Effector CD8-positive, alpha-beta T cell (primary cell): ENCODE measurements at places on chromosomes 12 and 14.

GRCh38 chr12:78863482-78864402, 832 bp upstream of the SYT1 start:
- DNase-seq: no peak

DNA sequence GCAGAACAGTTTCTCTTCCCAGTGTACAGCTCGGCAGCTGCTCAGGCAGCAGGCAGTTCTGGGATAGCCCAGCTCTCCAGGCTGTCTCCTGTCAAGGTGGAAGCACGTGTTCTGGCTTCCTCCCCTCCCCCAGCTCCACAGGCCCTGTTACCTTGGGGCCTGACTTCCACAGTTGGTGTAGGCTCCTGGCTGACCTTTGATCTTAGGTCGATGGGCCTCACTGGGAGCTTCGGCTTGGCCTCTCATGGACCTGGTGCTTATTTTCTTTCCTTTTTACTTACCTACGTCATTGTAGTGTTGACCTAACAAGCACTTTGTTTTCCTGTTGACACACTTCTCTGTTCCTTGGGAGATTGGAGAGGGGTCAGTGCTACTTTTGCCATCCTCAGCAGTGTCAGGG, 17.0 kb downstream of the DLST start:
- DNase-seq: no peak

DNA sequence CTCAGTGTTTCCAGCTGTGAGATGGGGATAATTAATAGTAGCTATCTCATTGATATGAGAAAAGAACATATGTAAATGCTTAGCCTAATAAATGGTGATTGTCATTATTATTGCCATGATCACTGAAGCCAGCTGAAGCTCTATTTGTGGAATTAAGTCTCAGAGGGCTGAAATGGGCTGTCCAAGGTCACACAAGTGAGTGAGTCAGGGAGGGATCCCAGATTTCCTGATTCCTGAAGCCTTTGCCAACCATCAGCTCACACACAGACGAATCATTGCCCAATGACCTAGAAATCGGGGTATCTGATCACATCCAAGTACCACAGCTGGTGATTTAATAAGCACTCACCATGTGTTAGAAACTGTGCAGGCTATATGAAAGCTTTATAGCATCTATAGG, 21.6 kb upstream of the TMEM229B start:
- no peak for DNase-seq

DNA sequence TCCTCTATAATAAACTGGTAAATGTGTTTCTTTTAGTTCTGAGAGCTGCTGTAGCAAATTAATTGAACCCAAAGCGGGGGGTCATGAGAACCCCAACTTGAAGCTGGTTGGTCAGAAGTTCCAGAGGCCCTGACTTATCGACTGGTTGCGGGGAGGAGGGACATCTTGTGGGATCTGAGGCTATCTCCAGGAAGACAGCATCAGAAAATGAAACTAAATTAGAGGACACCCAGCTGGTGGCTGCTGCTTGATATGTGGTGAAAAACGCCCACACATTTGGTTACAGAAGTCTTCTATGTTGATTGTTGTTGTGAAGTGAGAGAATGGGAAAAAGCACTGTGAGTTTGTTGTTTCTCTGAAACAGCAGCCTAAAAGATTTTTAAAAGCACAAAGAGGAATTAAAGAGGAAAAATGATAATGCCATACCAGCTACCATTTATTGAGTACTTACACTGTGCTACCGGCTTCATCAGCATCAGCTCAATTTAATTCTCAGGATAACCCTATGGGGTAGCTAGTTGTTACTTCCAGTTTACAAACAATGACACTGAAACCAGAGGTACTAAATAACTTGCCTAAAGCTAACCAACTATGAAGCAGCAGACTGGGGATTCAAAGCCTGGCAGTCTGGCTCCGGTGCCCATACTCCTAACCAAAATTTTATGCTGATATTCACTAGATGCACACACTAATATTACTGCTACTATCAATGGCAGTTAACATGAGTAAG, 24.3 kb downstream of the DDX24 start:
- no peak for DNase-seq

DNA sequence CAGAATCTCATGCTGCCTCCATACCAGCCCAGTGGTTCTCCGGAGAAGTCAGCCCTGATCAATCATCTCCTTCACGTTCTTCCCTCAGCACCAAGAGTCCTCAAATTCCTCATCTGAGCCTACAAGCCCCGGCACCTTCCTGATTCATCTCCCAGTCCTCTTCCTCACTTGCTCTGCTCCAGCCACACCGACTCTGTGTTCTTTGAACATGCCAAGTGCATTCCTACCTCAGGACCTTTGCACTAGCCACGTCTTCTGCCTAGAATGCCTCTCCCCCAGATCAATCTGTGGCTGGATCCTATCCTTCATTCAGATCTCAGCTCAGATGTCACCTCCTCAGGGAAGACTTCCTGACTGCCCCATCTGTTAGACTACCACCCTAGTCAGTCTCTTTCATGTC, 4.7 kb downstream of the RILPL1 start:
- DNase-seq: no peak

- no peak for DNase-seq
Observed at GRCh38 chr12:48781750-48782456, 7.0 kb downstream of the ADCY6 start.

- DNase-seq: no peak
Observed at GRCh38 chr14:61461808-61462275, 140.5 kb downstream of the PRKCH start.

DNA sequence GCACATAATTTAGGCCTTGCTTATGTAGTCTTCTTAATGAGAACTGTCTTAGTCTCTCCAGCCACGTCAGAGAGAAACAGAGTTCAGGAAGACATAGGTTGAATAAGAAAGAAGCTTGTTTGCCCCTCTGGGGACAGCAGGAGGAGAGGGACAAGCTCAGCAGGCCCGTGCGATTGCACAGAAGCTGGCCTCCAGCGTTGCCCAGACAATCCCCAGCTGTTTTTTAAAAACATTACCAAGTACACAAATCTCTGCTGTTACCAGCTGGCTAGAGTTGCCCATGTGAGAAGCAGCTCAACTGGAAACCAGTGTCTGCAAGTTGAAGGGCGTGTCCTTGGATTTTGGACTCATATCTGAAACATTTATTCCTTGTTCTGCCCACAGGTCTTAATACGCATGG, 232.6 kb downstream of the EFCAB11 start:
- DNase-seq: no peak

DNA sequence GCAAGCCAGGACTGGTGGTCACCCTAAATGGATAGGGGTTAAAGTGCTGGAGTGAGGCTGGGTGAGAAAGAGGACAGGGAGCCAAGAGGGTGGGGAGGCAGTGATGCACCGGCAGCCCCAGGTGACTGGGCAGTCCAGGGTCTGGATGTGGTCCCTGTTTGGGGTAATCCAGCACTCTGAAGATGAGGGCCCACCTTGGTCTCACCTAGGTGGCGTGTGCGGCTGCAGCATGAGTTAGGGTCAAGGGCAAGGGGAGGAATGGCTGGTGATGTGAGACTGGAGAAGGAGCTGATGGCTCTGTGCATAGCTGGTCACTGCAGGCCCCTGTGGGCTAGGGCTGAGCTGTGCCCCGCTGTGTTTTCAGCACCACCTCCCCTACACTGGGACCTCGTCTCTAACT, 1.6 kb upstream of the C1RL start:
- DNase-seq: no peak

DNA sequence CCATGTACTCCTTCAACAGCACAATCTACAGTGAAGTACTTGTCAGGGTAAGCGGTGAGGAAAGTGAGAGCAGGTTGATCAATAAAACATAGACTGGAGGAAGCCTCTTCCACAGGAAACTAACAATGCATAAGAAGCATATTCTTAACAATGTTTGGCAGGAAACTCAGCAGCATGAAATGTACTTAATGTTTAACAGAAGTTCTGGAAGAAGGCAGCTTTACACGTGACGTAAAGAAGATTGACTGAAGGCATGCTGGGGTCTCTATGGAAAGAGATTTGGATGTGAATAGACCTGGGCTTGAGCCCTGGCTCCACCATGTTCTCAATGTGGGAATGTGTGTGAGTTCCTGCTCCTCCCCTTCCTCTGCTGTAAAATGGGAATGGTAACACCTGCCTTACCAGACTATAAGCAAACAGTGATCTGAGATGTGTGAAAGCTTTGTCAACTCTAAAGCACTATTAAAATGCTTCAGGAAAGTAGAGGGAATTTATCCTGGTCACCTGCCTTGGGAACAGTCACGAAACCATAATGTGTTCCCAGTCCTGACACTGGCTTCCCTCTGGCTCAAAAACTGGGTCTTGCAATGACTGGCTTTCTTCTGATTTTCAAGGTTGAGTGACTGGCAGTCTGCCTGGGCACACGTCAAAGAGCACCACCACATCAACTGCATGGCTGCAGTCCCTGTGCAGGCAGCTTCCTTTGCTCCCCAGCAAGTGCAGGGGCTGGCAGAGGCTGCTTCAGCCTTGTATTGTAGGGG, 384.6 kb downstream of the APAF1 start:
- DNase-seq: no peak

DNA sequence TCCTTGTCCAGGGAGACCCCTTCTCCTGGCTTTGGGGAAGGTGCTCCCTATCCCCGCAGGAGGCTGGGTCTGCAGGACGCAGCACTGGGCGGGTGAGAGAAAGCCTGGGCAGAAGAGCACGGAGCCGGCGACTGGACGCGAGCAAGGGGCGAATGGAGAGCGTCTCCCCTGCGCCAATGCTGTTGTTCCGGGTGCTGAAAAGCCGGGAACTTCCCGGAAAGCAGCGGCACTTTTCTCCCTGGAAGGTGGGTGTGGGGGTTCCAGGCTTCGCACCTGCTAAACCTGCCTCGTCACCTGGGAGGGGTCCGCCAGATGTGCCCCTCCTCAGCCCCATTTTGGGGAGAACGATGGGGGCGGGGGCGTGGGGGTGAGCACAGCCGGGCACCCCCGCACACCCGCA, 417.1 kb upstream of the TMTC1 start:
- no peak for DNase-seq

- no peak for DNase-seq
Observed at GRCh38 chr14:54549862-54550261, 17.1 kb upstream of the SAMD4A start.

DNA sequence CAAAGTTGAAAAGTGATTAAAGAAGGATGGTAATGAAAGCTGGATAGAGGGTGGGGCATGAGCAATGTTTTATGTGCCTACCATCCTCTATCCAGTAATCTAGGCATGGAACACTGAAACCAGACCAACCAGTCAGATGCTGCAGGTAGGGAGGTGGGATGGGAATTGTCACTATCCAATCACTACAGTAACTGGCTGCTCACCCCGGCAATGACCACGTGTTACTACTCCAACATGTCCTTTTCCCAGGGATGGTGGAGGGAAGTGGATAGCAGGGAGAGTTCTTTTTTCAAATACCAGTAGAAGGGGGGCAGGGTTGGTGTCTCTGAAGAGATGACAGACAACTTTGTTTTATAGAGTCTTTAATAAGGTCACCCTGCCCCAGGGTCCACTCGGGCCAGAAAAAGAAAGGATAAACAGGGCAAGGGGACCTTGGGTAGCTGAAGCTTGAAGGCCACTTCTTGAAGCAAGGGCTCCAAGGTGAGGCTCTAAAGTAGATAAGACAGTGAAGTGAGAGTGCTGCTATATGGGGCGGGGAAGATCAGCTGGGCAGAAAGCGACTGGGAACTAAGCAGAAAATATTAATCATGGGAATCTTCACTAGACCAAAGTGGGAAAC, 14.7 kb upstream of the CDH24 start:
- DNase-seq: no peak

GRCh38 chr12:123958876-123959275, 13.8 kb downstream of the CCDC92 start:
- DNase-seq: no peak

GRCh38 chr12:6205144-6205539, 4.9 kb downstream of the CD9 start:
- DNase-seq: no peak

GRCh38 chr14:98927986-98928385, 344.0 kb downstream of the BCL11B start:
- no peak for DNase-seq

DNA sequence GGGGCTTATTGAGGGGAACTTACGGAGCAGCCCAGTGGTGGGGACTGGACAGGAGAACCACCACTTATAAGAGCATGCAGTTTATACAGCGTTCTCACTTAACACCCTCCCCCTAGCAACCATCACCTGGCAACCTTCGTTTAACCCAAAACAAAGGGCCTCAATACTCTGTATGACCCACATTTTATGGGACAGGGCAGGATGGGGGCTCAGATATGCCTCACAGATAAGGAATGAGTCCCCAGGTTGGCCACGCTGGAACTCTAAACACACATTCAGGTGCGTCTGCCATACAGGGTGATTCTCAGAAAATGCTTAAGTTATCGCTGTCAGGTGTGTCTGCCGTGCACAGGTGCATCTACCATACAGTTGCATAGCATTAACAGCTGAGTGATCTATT, 99.2 kb downstream of the GCH1 start:
- DNase-seq: no peak

DNA sequence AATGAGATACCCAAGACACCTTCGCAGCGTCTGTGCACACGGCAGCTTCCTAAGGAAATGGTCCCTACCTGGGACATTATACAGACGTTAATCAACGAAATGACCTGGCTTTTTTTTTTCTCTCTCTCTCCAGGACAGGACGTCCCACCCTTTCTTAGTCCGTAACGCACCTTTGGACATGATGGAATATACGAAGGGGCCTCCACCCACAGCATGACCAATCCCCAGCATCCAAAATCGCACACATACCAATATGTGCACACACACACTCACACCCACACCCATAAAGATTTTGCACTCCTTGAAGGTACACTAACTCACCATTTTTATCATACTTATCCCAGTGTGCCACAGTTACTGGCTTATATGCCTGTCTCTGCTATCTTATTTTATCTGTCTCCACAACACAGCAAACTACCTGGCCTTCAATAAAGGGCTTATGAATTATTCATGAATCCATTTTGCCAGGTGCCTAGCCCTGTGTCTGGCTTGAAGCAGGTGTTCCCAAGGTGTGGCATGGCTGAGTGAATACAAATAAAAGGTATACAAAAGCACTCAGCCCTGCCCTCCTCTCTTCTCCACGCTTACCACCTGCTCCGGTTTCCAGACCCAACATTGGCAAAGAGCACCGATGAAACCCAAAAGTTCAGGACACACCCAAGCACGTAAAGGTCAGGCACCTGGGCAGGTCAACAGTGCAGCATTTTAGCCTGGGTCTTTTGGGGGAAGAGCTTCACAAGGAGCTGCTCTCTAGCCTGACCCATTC, 2.2 kb downstream of the SCNN1A start:
- no peak for DNase-seq

DNA sequence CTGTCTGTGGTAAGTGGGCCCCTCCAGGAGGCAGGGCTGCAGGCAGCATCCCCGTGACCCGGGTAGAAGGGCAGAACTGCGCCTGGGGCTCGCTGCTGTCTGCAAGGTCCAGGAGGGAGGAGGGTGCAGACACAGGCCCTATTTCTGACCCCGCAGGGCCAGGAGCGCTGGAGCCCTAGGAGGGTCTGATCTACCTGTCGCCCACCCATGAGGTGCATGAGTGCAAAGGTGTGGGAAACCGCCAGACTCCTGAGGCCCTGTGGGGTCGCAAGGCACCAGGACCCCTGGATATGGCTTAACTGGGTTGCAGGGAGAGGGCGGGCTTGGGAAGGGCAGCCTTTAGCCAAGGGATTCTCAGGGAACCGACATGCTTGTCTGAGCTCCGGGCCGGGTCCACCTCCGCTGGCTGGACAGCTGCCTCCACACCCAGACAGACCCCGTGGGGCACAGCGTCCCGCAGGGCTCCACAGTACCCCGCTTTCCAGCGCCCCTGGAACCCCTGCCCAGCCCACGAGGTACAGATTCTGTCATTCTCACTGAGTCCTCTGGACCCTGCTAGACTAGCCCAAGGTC, 72.9 kb upstream of the TSPAN11 start:
- DNase-seq: no peak

GRCh38 chr12:46082490-46083200, 92.3 kb upstream of the SCAF11 start:
- DNase-seq: no peak
